ENCODE measurements at places on chromosomes 6 and 20.

- DNase-seq = no peak
Measured at GRCh38 chr6:107547451-107547840, 57.5 kb downstream of the SOBP start.

- no peak for DNase-seq
Measured at GRCh38 chr6:169850154-169850553, 98.7 kb downstream of the ERMARD start.

DNA sequence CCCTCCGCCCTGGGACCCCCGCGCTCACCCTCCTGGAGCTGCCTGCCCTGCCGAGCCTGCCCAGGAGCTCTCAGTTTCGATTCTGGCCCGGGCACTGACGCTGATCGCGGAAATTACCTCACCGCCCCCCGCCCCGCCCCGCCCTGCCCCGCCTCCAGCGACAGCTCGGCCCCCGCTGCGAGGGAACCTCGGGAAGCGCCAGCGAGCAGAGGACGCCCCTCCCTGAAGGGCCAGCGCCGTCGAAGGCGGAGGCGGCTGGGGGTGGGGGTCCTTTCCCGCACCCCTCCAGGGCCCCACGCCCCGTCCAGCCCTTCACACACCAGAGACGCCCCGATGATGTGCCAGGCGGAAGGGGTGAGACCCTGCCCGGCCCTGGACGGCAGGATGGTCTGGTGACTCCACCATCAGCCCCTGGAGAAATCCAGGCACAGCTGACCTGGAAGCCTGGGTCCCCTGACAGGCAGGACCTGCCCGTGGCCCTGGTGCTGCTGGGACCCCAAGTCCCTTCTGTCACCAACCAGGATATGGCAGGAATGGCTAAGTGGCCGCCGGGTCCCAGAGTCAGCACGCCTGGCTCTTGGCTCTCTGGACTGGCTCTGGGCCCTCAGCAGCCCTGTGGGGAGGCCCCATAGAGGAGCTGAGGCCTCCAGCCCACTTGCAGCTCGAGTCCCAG, at the start of gene HELZ2:
HELZ2 (minus strand) TSS at position 84 of the 673 bp plus-strand sequence. CDS start 1,854 bp downstream, outside the sequence.
- peak; percentile 44 for DNase-seq

DNA sequence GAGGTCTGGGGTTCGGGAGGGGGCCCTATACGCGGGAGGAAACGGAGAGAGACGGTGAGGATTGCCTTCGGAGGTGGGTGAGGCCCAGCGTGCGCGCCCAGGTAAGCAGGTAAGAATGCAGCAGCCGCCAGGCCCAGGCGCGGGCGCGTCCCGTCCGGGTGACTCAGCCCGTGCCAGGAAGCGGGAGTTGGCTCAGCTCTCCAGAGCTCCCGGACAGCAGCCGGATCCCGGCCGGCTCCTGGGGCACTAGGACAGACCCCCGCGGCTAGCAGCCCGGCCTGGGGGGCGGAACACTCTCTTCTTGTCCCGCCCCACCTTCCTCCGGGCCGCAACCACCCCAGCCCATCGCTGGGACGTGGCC, 1.5 kb upstream of the MDFI start:
- DNase-seq = no peak

DNA sequence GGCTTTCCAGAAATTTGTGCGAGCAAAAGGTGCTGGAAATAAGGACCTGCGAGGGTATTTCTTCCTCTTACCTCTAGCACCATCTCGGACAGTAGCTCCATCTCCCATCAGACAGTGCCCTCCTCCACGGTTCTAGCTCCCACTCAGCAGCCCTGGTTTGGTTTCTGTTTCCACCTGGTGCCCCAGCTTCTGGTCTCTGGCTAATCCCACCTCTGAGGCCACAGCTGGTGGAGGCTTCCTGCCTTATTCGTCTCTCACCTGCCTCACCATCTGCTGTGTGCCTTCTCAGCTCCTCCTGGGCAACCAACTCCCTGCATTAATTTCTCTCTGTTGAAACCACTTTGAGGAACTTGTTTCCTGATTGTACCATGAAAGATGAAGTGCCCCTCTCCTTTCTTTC, 162.4 kb upstream of the CDYL start:
- no peak for DNase-seq
